ENCODE measurements at places on chromosomes 7 and 10.
A peak's percentile ranks its signal among the peaks of the same experiment; 100 is the strongest.

- DNase-seq = no peak
These were observed 11.9 kb downstream of the TSPAN14 start for GRCh38 chr10:80465839-80466590.

DNA sequence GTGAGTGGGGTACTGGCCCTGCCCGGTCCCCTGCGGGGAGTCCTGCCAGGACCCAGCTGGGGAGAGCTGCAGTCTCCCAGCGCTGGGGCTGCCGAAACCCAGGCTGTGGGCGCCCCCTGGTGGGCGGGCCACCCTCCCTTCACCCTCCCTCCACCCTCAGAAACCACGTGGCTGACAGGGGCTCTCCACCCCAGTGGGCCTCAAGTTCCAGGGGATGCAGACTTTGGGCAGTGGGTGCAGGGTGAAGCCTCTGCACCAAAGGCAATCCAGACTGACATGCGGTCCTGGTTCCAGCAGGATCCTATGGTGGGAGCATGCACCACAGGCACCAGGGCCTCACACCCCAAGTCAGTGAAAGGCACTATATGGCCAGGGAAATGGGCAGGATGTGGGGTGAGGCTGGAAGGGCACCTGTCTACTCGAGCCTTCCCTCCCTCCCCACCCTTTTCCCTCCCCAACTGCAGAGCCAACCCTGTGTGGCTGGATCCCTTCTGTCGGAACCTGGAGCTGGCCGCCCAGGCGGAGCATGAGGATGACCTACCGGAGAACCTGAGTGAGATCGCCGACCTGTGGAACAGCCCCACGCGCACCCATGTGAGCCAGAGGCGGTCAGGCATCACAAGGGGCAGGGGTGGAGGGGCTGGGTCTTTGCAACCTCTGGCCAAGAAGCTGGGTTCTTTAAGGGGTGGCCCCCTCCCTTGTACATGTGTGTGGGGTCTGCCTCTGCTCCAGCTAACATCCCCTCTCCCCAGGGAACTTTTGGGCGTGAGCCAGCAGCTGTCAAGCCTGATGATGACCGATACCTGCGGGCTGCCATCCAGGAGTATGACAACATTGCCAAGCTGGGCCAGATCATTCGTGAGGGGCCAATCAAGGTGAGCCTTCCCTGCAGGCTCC, 38.8 kb downstream of the PSAP start:
- DNase-seq = peak; percentile 76

- no peak for DNase-seq
These were observed 40.9 kb upstream of the FHIP2A start for GRCh38 chr10:114780577-114781184.

- no peak for DNase-seq
These were observed 23.2 kb upstream of the PIP4K2A start for GRCh38 chr10:22737587-22737986.

DNA sequence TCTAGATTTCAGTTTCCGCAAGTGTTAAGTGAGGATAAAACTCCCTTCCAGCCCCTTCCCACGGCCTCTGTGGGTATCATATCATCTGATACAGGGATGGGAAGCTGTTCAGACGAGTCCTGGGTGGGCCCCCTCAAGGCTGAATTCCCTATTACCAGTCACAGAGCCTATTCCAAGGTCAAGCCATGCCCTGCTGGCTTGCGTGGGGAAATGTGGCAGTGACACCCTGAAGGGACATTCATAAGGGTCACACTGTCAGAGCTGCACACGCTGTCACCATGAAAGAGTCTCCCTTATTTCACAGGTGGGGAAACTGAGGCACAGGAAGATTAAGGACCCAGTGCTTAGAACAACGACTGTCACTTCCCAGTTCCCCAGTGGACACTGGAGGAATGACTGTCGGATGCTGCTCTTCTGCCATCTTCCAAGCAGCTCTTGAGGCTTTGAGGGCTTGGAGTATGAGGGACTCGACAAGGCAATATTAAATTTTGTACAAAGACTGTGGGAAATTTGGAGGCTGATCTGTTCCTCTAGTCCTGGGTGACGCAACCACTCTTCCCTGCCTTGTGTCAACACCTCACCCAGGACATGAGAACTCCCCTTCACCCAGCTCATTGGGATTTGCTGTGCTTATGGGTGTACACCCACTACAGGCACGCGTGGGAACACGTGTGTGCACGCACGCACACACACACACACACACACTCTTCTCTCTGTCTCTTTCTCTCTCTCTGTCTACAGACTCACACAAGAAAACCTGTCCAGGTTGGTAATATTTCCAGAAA, 386.0 kb downstream of the RPS24 start:
- no peak for DNase-seq

DNA sequence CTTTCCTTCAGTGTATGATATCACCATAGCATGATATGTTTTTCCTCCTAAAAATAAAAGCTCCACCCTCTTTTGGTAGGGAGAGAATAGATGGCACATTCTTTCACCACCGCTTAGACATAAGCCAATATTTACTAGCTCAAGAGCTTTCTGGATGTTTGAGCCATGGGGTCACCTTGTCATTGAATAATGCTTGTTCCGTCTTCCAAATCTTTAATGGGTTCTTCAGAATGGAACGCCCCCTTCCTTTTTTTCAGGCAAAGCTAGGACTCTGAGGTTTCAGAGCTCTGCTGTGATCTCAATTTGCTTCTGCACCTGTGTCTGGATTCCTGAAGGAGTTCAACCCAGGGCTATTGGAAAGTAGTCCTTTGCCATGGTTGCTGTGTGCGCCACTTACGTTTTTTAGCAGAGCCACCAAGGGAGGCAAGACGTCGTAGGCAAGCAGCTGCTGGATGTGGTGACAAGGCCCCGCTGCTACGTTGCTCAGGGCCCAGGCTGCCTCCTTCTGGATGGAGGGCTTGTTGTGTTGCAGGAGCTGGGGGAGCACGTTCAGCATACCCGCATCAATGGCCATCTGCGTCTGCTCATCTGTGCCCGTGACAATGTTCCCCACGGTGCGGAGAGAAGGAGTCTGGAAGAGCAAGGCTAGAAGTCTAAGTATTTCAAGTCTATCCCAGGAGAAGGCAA, 23.2 kb downstream of the KPNA7 start:
- DNase-seq = no peak

DNA sequence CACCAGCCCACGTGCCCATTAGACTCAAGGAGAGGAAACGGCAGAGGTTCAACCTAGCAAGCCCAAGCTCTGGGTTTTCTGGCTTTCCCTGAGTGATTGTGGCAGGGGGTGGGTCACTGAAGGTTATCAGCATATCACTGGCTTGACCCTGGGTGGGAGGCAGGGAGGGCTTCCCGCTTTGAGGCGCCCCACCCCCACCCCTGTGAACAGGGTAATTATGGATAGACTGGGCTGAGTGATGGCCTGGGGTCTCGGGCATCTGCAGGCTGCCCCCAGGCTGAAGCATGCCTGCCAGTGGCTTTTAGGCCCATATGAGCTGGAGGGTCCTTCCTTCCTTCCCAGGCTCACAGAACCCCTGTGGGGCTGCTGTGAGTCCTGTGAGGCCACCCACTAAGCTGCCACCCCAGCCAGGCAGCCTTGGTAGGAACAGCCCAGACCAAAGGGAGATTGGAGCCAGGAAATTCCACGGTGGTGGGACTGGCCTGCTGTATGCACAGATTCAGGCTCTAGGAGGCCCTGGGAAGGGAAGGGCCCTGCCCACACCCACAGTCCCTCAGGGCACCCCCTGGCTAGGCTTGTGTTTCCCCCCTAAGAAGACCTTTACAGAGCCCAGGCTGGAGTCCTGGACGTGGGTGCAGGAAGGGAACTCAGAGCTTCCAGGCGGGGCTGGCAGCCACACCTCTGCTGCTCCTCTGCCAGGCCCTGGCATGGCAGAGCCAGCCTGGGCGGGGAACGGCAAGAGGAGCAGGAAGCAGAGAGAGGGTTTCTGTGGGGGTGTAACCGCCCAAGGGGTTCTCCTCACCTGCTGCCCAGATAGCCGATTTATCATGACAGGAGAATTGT, 33.1 kb downstream of the GPRIN2 start:
- DNase-seq = peak; percentile 87

GRCh38 chr10:101329341-101330032, 24.5 kb upstream of the BTRC start:
- no peak for DNase-seq

DNA sequence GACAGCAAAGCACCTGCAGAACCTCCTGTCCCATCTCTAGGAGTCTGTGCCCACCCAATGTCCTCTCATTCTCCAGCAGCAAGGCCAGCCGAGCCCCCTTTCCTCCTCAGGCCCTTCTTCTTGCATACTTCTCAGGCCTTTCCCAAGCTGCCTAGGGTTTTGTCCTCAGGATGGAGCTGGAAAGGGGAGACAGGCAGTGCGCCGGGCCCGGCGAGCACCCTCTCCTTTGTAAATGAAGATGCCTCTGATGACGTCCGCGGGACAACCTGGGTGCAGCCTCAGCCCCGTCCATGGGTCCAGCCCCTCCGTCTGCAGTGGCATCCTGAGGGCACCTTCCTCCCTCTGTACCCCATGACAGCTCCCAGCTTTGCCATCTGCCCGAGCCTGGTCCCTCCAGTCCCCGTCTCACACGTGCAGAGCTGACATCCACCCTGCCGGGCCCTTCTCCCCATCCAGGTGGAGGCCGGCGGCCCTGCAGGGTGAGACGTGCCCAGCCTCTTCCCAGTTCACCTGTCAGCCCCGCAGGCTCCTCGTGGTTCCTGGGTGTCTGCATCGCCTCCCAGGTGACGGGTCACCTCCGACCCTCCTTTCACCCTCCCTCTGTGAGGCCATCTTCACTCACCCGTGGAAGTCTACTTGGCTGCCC, 36.4 kb downstream of the JAKMIP3 start:
- DNase-seq = no peak

GRCh38 chr10:125772864-125773180, 2.8 kb downstream of the MMP21 start:
- no peak for DNase-seq

DNA sequence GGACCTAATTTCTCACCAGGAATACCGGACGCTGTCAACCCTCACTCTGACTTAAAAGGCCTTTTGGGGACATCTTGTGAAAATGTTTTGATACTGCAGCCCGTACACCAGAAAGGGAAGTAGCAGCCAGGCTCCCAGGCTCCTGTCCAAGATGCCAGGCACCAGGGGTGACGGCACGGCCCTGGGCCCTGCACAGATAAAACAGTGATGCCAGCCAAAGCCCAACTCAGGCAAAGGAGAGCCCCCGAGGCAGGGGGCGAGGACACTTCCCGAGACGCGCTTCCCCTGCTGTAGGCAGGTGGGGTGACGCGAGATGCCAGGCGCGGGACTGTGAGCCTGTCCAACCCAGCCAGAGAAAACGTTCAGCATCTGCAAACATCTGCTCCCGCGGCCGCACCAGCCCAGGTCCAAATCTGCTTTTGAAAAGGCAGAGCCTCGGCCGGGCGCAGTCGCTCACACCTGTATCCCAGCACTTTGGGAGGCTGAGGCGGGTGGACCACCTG, 15.7 kb downstream of the ZFAND2A start:
- no peak for DNase-seq

- no peak for DNase-seq
These were observed 171.4 kb downstream of the PTN start for GRCh38 chr7:137172105-137172590.

DNA sequence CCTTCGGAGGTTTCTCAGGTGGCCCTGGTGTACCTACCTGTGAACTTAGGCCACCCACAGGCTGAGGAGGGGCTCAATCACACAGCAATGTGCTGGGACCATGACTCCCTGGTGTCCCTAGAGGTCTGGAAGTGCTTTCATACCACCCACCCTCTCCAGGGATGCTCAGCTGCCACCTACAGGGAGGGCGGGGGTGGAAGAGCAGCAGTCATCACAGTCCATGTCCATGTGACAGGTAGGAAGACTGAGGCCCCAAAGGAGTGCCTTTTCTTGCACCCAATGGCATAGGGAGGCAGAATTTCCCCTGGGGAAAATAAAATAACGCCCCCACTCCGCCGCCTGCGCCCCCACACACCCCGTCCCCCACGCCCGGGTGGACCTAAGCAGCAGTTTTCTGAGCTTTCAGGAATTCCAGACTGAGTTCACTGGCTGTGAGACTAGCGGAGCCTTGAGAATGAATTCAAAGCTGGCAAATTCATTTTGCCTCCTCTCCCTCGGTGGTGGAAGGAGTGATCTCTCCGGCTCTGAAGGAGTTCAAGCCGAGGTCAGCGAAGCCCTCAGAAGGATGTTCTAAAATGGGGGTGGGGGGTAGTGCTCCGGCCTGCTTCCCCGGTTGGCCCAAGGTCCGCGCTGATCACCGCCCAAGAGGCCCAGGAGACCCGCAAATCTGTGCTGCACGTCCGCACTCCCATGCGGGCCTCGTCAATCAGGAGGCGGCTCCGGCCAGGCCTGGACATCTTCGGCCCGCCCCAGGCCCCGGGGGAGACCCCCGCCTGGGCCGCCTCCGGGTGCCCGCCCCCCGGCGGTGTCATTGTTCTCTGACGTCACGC, 2.1 kb upstream of the ZMIZ1 start:
- DNase-seq = peak; percentile 69

DNA sequence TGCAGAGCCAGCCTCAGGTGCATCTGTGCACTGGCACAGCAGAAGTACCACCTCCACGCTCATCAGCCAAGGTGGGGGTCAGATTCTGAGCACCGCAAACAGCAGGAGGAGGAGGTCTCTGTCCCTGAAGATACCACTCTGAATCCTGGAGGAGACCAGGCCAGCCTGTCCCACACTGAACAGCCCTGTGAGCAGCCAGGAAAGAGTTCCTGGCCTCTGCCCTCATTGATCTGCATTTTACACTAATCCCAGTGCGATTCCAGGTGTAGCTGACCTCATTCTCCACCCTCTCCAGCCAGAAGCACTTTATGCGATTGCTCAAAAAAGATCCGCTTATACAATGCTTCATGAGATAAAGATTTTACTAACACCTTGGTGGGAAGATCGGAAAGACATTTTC, 99.1 kb upstream of the CACUL1 start:
- no peak for DNase-seq

GRCh38 chr7:51016546-51016945, 233.8 kb upstream of the GRB10 start:
- DNase-seq = no peak

DNA sequence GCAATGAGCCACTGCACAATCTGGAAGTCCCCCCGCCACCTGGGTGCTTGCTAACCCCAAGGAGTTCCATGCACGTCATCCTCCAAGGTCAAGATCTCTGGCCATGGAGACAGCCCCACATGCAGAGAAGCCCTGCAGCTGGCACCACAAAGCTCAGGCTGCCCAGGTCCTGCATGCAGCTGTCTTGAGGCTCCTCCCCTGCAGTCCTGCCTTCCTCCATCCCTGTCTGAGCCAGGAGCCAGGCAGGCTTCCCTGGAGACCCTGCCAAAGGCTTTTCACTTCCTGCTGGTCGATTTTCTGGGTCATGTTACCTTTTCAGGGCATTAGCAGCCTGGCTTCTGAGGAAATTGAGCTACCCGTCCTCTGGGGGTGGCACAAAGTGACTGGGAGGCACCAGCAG, 12.5 kb upstream of the TMEM72 start:
- DNase-seq = no peak

DNA sequence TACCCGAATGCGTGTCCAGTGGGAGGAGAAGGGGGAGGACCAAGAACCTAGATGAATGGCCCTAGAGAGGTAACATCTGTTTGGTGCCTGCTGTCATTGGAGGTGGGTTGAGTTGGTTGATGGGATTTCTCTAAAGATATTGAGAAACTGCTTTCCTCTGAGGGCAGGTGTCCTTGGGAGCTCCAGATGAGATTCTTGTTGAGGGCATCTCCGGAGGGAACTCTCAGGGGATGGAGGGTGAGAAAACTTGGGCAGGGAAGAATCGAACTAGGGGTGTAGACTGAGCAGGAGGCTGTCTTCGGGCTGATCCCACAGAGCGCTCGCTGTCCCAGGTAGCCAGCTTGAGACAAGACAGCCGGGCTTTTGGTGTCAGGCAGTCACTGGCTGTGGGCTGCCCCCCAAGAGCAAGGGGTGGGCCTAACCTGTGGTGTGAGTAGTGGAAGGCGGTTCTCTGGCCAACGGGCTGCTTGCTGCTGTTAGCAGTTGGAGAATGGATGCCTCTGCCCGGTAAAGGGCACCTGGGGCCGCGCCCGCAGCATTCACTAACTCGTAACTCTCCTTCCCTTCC, 3.7 kb downstream of the IRF5 start:
- DNase-seq = no peak

Measured in colonic mucosa (tissue), 4 donors.